Astrocyte (in vitro differentiated cells and primary cell): ENCODE measurements at places on chromosomes 1 and 21. TPM values are rescaled to one million over a fixed set of nuclear protein-coding genes. Genes with fewer than 3 reads are reported as not detected.
A peak's percentile ranks its signal among the peaks of the same experiment; 100 is the strongest.

DNA sequence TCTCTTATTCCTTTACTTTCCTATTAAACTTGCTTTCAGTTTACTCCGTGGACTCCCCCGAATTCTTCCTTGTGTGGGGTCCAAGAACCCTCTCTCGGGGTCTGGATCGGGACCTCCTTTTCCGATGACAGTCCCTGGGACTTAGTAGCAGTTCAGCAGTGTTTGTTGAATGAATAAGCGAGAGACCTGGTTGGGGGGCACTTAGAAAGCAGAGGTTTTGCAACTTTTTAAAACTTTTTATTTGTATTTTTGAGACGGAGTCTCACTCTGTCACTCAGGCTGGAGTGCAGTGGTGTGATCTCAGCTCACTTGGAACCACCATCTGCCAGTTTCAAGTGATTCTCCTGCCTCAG is 2.1 kb upstream of the ANKRD65 start:
- no peak overlapping the region for H3K4me3 ChIP-seq
- no peak for DNase-seq
- H3K36me3 ChIP-seq: no peaks in the 10 kb centered on the region

- H3K4me1 ChIP-seq: no peaks in the 10 kb centered on the region
- H3K36me3 ChIP-seq: no peaks in the 10 kb centered on the region
- no peak for DNase-seq
- H3K27me3 ChIP-seq: peaks cover 4% of the 10 kb centered on the region
- H3K4me3 ChIP-seq: no peak overlapping the region
Measured at GRCh38 chr1:3906672-3907020, 6.6 kb upstream of the C1orf174 start.

PKP1 gene
- 0.07 and 0.22 TPM in 2 replicates for total RNA-seq

- H3K4me1 ChIP-seq: peaks cover 4% of the 10 kb centered on the region
- no peaks in the 10 kb centered on the region for H3K36me3 ChIP-seq
- DNase-seq: no peak
- H3K27ac ChIP-seq: no peak overlapping the region
- H3K4me3 ChIP-seq: no peak overlapping the region
Measured at GRCh38 chr1:206761159-206761768, 9.3 kb upstream of the IL19 start.

DNA sequence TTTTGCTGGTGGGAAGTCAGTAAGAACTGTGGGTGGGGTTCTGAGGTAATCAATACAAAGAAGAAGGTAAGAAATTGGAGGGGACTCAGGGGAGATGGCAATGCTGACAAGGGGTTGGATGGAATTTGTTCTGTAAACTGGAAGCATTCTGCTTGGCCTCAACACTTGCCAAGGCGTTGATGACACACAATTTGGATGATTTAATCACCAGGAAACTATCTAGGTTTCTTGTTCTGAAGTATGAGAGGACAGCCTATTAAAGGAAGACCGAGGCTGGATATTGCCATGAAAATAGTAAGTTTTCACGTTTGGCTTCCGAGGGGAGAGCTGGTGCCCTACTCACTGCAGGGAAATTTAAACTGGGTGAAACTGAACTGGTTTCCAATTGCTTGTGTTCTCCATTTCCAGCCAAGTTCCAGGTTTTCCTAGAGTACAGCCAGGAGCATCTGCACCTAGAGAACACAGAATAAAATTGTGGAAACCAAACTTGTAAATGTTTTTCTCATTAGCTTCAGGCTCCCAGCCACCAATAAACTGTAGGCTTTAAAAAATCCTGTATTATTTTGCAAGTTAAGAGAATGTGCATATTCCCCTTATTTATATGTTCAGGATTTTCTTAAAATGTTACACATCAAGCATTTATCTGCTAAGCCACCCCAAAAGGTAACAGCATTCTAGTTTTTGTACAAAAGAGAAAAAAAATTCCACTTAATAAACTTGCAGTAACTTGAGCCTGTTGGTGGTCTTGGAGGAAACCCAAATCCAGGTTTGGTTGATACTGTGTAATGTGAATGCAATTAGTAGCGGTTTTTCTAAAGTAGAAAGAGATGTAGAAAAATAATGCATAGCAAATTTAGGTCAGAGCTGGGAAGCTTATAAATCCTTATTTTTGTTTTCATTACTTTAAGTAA is 53.8 kb downstream of the ROR1 start:
- H3K27me3 ChIP-seq: no peaks in the 10 kb centered on the region
- no peaks in the 10 kb centered on the region for H3K36me3 ChIP-seq
- H3K27ac ChIP-seq: peak overlapping the region; percentile 47

LCE2A gene
- total RNA-seq: not detected in 2 replicates
